Activated CD4-positive, alpha-beta T cell treated with anti-CD3 and anti-CD28 coated beads, Interleukin-2, amount 10 ng/mL, durations not matched to agents 7 days and 5 days (primary cell): ENCODE measurements at places on chromosomes 3 and 15.

DNA sequence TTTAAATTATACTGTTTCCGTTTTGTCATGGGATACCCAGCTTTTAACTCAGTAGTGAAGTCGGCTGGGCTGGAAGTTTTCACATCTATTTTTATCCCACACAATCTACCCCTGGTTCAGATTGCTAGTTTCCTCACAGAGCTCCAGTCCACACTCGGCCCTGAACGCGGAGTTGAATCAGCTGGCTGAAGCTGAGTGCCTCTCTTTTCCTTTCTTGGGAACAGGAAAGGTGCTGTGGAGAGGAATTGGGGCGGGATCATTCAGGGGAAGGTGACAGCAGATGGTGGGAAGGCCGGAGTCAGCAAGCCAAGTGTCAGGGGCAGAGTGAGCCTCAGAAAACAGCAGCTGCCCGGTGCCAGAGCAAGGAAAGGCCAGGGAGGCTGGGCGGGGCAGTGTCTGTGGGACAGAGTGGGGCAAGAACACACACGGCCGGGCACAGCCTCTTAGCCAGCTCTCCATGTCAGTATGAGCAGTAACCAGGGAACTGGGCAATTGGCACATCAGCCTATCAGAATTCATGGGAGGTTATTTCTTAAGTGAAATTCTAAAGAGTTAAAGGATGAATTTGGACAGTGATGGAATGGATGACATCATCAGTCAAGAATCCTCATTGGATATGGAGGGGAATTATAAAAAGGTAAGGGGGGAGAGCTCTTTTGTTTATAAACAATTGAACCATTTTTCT lies 135.7 kb upstream of the IL12A start:
- no peak overlapping the region for H3K4me3 ChIP-seq
- peaks cover 32% of the 10 kb centered on the region for H3K27me3 ChIP-seq
- no peak overlapping the region for H3K27ac ChIP-seq
- no peak for DNase-seq
- H3K36me3 ChIP-seq = no peaks in the 10 kb centered on the region

DNA sequence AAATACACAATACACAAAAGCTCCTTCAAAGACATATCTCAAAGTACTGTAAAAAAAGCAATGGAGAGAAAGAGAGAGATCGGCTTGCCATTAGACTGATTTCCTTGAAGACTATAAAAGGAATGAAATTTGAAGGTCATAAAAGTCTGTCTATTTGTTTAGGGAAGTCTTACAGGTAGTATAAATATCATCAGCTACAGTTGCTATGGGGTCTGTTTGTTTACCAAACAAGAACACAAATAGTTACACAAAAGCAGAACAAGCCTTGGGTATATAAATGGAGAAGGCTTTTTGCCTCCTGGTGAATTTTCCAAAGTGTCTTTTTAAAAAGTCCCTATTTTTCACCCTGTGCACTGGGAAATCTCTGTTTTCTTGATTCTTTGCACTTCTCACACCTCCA lies 552.3 kb downstream of the FOXP1 start:
- no peak for DNase-seq
- H3K27me3 ChIP-seq = no peaks in the 10 kb centered on the region
- no peak overlapping the region for H3K4me3 ChIP-seq
- no peak overlapping the region for H3K27ac ChIP-seq

- no peaks in the 10 kb centered on the region for H3K4me1 ChIP-seq
- no peaks in the 10 kb centered on the region for H3K36me3 ChIP-seq
- no peak overlapping the region for H3K4me3 ChIP-seq
- no peak overlapping the region for H3K27ac ChIP-seq
Observed at GRCh38 chr3:8516047-8516661, 14.5 kb downstream of the LMCD1 start.

GRCh38 chr15:63970621-63971426 lies 75.5 kb downstream of the DAPK2 start:
- H3K4me3 ChIP-seq = peak overlapping the region; percentile 31
- H3K27ac ChIP-seq = peak overlapping the region; percentile 96
- H3K4me1 ChIP-seq = peaks cover 41% of the 10 kb centered on the region

DNA sequence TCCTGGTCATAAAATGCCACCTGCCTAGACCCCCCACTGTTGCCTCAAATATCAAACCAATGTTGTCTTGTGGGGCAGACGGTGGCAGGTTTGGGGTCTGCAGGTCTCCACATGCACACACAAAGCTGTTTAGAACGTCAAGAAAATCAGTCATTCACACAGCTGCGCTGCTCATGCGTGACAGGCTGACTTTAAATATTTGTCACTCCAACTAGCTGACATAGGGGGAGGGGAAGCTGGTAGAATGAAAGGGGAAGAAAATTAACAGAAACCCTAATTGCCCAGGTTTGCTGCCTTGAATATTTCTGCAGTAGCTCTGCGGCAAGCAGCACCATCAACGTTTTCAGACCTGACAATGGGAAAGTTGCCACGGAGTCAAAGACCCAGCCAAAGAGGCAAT lies 201.8 kb downstream of the ABHD5 start:
- H3K27me3 ChIP-seq = peaks cover 54% of the 10 kb centered on the region
- DNase-seq = no peak
- no peak overlapping the region for H3K4me3 ChIP-seq
- H3K27ac ChIP-seq = no peak overlapping the region
- H3K36me3 ChIP-seq = no peaks in the 10 kb centered on the region

GRCh38 chr3:104273046-104273649 lies 1093.6 kb upstream of the ALCAM start:
- H3K27me3 ChIP-seq = no peaks in the 10 kb centered on the region
- H3K4me3 ChIP-seq = no peak overlapping the region
- H3K4me1 ChIP-seq = no peaks in the 10 kb centered on the region
- DNase-seq = no peak

DNA sequence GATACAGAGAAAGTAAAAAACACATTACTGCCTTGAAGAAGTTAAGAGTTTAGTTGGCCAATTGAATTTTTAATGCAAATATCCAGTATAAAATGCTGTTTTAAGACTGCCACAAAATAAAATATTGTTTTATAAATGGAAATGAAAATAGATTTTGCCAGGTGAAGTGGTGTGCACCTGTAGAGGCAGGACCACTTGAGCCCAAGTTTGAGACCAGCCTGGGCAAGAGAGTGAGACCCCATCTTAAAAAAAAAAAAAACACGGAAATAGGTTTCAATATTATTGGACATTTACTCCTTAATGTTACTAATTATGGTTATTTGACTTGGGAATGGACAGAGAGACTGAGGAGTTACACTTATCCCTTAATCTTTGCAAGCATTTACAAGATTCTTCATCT lies 1.9 kb downstream of the PIGB start:
- no peaks in the 10 kb centered on the region for H3K27me3 ChIP-seq
- no peak for DNase-seq
- H3K4me3 ChIP-seq = no peak overlapping the region
- H3K4me1 ChIP-seq = peaks cover 46% of the 10 kb centered on the region
- H3K27ac ChIP-seq = no peak overlapping the region

DNA sequence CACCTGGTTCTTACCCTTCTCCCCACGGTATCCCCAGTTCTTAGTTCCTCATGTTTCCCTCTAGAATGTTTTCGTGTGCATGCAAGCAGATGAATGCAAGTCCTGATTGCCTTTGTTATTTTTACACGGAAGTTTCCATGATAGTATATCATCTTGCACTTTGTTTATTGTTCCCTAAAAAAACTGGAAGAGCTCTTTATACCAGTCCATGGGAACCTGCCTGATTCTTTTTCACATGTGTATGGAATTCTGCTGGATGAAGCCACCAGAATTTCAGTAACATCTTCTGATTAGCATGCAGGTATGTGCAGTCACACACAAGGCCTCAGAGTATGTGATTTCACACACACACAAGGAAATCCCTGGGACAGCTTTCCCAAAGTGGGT lies 16.0 kb upstream of the LRRK1 start:
- H3K27ac ChIP-seq = no peak overlapping the region
- no peaks in the 10 kb centered on the region for H3K36me3 ChIP-seq
- no peaks in the 10 kb centered on the region for H3K4me1 ChIP-seq
- no peak overlapping the region for H3K4me3 ChIP-seq
